NCI-H2171 (cell line): ENCODE measurements at places on chromosomes 7 and 10.

DNA sequence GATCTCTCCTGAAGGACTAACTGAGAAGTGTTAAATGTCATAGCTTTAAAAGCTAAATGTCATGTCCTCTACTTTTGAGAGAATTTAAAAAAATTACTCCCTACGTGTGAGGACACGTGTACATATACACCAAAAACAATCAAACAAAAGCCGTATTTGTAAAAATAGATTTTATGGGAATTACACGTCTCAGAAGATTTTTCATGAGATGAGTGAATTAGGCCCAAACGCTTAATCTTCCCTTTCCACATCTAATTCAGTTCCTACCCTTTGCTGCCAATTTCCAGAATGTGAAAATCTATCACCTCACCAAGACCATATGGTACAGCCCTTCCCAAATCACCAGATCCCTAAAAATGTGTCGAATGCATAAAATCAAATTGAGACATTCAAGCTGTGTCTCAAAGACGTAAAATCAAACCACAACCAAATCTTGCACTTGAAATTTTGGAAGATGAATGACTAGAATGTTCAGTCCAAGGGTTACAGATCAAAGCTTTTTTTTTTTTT, 1.0 kb upstream of the CTTNBP2 start:
- no peak for DNase-seq

DNA sequence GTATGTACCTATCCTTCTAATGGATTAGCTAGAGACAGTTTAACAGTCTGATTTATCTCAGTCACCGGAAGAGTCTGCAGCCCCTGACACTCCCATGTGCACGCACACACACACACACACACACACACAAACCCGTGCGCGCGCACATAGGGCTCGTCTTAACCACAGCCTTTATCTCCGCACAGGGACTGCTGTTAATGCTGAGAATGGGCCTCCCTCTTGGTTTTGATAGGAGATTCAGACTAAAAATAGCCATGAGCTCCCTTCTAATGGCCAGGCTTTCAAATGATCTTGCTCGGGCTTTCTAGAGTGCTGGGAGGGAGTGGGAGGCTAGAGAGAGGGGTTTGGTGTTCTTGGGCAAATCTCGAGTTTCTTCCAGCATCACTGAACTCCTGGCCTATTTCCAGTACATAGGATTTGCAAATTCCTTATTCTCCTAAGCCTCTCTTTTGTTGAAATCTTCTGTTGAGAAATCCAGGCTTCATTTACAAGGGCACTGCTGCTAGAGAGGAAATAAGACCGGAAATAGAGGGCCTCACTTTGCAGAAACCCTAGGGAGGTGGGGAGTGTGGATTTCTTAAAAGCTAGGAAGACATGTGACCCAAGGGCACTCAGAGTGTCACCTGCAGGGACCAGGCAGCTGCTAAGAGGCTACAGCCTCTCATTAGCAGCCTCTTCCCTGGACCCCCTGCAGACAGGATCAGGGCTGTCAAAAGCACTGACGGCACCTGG, 2.4 kb downstream of the TMEM72 start:
- no peak for DNase-seq

DNA sequence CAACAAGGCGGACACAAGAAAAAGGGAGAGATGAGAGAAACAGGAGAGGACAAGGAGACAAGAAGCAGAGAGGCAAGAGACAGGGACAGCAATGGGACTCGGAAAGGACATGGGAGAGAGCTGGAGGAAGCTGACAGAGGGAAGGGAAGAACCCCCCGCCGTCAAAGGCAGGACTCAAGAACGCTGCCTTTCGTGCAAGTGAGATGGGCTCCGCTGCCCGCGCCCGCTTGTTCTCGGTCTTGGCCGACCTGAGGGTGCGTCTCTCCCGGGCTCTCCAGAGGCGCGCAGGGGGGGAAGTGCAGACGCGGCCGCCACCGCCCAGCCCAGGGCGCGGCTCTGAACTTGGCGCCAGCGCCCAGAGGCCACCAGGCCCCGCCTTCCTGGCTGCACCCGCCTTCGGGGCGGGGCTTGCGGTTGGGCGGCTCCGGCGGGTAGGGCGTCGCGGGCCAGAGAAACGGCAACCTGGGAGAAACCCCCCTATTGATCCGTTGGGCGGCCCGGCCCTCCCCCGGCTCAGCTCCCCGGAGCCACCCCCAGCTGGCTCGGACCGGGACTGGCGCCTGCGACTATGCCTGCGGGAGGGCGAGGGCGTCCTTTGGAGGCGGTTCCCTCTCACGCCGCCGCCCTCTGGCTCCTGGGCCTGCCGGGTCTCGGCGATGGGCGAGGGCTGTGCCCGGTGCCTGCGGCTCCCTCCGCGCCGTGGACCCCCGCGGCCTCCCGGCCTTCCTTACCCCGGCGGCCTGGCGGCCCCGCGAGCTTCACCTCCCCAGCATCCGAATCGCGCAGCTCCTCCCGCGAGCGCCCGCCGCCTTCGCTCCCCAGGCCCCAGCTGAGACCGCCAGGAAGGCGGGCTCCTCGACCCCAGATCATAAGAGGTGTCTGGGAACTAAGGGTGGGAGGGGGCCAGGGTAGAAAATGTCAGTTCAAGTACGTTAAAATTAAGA, 2.2 kb upstream of the ANTXRL start:
- peak; percentile 69 for DNase-seq

DNA sequence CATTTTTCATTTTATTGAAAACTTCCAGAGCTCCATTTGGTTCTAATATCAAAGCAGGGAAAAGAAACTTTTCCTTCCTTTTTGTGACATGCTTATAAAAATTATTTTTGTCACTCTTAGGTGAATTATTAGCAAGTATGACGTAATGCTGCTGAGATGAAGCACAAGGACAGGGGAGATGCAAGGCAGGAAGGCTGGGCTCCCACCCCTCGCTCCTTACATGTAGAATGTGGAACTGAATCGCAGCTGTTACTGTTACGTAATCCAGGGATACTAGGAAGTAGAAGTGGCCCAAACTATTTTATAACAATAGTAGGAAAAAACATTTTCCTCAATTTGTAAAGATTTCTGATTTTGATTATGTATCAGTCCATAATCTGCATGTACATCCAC, 17.1 kb upstream of the GTPBP4 start:
- DNase-seq, result no peak

DNA sequence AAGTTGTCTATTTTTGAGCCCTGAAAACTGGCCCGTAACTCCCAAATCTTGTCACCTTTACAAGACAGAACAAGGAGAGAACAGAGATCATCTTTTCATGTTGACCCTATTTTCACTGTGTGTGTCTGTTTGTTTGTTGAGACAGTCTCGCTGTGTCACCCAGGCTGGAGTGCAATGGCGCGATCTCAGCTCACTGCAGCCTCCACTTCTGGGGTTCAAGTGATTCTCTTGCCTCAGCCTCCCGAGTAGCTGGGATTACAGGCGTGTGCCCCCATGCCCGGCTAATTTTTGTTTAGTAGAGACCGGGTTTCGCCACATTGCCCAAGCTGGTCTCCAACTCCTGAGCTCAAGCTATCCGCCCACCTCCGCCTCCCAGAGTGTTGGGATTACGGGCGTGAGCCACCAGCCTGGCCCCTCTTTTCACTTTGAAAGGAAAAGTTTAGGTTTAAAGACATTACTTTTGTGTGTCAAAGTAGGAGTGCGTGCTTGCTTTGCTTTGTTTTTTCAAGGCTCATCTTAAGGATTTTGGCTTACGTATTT, 32.1 kb downstream of the FOXK1 start:
- no peak for DNase-seq

- DNase-seq, result no peak
Measured at GRCh38 chr10:94104316-94105000, 110.7 kb downstream of the PLCE1 start.

DNA sequence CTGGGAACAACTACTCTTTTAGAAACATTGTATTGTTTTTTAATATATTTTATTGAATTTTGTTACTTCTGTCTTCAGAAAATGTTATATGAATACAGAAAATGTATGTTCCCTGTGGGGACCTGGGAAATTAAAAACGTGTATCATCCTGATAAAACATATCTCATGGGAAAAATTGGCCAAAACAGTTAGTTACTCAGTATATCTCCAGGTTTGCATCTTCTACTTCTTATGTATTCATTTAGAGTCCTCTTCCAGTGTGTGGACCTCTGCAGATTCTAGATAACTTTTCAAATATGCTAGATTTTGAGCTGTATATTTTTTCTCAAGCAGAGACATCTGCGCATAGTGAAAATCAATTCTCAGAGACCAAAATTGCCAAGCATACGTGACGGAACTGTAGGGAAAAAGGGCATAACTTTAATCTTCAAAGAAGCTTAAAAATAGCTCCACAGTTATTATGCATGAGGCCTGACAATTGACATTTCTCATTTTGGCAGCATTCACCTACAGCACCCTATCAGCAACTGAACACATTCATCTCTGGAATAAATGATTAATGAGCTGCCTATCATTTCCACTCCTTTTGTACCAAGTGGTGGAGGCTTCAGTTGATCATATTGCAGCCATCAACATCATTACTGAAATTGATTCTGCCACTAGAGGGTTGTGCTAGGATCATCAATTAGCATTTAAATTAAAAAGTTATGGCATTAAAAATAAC, 26.4 kb upstream of the UMAD1 start:
- DNase-seq, result no peak

DNA sequence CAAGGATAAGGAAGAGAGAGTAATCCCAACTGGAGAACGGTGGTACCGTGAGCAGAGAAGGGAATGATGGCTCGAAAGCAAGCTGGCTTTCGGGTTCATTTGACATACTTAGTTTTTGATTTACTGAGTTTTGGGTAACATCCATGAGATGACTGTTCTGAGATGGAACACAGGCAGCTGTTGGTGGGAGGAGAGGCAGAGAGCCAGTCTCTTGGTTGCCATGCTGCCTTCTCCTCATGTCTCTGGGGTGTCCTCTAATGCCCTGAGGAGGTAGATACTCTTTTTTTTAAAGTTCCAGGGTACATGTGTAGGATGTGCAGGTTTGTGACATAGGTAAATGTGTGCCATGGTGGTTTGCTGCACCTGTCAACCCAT, 76.4 kb upstream of the NRP1 start:
- no peak for DNase-seq

DNA sequence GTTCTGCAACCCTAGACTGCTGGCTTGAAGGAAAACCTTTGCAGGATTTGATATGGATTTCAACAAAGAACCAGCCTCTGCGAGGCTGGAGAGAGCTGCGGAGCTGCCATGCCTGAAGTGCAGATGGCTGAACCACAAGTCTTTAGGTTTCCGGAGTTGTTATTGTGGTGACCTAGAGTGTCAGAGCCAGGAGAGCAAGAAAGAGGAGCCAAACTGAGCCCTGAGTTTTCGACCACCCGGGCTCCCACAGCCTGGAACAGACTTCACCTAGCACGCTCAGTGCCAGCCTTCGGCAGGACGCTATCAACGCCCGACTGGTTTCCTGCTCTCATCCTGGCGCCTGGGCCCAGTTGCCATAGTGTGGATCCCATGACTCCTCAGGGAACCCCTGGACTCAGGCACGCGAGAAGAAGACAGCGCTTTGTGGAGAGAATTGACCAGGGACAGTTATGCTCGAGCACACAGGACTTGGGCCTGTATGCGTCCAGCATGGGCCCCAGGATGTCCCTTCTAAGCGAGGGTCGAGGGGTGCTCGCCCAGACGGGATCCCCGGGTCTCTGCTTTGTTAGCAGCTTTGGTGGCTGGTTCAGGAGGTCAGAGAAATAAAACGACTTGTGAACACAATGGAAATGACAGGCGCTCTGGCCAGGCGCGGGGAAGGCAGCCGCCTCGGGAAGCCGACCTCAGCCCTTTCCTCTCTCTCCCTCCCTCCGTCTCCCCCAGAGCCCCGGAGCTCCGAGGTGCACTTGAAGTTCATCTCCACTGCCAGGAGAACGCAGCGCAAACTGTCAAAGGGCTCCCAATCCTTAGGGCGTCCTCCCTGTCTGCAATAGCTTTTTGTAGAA, 1.8 kb upstream of the GAD2 start:
- no peak for DNase-seq

GRCh38 chr7:94295850-94296249, 98.8 kb upstream of the COL1A2 start:
- no peak for DNase-seq

DNA sequence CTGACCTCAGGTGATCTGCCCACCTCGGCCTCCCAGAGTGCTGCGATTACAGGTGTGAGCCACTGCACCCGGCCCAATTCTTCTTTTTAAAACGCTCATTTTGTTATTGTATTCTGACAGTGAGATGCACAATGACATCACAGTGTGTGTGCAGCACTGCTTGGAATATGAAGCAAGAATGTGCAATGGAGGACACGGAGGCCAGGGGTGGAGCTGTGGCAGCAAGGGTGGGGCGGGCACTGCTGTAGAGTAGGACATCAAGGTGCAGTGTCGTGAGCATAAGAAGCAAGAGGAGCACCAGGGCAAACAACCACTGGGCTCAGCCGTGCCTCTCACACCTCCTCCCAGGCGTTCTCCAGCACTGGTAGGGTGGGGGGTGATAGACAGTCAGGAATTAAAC, 26.8 kb upstream of the GRID1 start:
- DNase-seq, result no peak

DNA sequence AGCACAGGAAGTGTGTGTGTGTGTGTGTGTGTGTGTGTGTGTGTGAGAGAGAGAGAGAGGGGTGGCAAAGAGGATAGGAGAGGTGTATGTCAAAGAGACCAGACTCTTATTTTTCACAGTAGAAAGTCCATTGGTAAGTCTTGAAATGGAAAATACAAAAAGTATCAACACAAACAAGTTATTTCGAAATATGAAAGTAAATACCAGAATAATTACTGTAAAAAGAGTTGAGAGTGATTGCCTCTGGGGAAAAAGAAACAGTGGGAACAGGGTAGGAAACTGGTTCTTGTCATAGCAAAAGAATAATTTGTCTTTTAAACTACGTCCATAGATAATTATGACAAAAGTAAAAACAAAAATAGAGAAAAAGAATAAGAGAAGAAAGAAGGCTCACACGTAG, 29.0 kb upstream of the EIF5AL1 start:
- no peak for DNase-seq

GRCh38 chr7:137606061-137606674, 240.6 kb downstream of the DGKI start:
- DNase-seq, result peak; percentile 41

- DNase-seq, result no peak
Measured at GRCh38 chr7:85392326-85392725, 205.5 kb upstream of the SEMA3D start.

- DNase-seq, result no peak
Measured at GRCh38 chr10:24887855-24888231, 64.6 kb downstream of the PRTFDC1 start.
